ENCODE measurements at places on chromosomes 13 and 19.

GRCh38 chr13:68390987-68391386 is 1160.9 kb upstream of the PCDH9 start:
- DNase-seq = no peak

DNA sequence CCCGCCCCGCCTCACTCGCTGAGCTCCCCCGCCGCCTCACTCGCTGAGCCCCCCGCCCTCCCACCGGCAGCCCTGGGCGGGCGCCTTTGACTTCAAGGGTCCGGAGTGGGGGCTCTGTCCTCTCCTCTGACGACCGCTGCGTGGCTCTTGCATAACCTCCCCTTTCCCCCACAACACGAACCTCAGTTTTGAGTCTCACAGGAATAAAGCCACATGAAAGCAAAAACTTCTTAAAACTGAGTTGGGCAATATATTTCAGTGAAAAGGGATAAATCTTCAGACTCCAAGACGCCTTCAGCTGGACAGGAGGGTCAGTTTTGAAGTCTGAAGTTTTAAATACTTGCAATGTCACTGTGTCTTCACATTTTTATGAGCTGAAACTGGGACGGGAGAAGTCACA is 70.6 kb upstream of the C13orf46 start:
- no peak for DNase-seq

GRCh38 chr13:97555034-97555433 is 121.1 kb downstream of the RAP2A start:
- no peak for DNase-seq

- no peak for DNase-seq
Measured at GRCh38 chr13:80865329-80865728, 524.4 kb upstream of the SPRY2 start.

GRCh38 chr13:112782429-112783010 is 92.7 kb downstream of the ATP11A start:
- DNase-seq = no peak

DNA sequence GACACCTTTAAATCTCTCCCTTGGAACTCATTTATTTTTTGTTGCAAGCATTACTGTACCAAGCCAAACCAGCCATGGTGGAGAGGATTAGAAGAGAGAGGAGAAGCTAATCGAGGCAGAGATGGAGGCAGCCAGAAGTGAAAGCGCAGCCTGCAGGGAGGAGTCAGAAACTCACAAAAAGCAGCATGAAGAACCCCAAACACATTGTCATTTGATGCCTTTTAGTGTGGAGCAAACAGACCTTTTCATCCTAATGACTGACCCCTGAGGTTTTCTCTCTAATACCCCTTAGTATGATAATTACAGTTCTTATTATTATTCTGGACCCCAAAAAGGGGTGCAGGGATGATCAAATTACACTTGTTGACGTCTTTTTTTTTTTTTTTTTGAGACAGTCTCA is 62.5 kb downstream of the TNFRSF19 start:
- DNase-seq = no peak

DNA sequence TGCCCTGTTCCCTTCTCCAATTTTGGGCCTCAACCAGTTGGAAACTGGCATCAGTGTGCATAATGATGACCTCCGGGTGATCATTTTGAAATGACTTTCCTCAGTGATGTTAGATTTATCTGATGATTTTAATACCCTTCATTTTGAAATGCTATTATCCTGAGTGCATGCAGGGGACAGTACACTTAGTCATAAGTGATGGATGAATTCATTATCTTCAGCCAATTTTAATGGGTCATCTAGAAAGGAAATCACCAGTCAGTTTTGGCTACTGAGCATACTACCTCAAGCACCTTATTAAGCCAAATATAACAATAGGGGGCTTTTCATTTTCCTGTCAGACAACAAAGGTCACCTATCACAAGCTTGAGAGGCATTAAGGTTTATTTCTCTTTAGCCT is 118.5 kb upstream of the MIR17HG start:
- DNase-seq = no peak

DNA sequence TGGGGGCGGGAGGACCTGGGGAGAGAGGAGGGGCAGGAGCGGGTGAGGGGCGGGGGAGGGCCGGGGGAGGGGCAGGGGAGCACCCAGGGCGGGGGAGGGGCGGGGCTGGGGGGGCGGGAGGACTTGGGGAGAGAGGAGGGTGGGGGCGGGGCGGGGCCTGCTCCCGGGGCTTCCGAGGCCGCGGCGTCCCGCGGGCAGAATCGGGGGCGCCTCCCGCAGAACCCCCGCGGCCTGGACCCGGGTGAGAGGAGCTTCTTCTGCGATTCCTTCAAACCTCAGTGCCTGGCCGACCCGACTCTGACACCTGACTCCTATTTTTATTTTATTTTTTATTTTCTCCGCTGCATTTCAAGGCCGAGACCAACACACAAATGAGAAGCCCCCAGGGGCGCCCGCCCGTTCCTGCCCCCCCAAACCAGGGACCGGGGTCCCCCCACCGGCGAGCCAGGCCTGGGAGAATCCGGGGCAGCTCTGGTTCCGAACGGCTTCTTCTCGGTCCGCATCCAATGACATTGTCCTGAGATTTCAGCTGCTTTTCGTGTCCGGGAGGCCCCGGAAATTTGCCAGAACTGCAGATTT is 470 bp upstream of the GRTP1 start:
- no peak for DNase-seq

DNA sequence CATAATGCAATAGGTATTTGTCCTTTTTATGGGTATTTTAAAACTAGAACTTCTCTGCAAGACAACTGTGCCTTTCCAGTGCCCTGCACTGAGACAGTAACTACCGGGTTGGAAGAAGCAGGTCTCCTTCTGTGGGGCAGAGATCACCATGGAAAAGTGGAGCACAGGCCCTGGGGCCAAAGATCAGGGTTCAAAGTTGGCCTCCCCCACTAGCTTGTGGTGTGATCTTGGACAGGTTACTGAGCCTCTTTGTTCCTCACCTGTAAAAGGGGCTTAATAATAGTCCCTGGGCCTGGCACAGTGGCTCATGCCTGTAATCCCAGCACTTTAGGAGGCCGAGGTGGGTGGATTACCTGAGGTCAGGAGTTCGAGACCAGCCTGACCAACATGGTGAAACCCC is 68.3 kb downstream of the CEBPG start:
- DNase-seq = no peak

GRCh38 chr13:33262062-33262487 is 23.5 kb downstream of the STARD13 start:
- DNase-seq = no peak

- DNase-seq = no peak
Measured at GRCh38 chr13:44198826-44199225, 174.8 kb upstream of the SERP2 start.

DNA sequence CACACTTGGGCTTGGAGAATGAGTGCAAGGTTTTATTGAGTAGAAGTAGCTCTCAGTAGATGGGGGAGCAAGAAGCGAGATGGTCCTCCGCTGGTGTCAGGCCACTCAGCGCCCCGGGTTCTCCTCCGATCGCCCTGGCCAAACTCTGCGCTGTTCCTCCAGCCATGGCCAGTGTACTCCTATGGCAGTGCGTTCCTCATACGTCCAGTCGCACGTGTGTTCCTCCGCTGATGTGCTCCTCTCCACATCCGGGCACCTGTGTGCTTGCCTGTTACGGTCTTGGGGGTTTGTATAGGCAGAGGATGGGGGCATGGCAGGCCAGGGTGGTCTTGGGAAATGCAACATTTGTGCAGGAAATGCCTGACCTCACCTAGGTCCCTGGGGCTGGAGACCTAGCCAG is 1899.4 kb downstream of the PCDH9 start:
- DNase-seq = no peak

Measured in stimulated activated CD8-positive, alpha-beta memory T cell treated with anti-CD3 and anti-CD28 coated beads, Interleukin-7, amount 100 ng/mL, for 4 hours (primary cell).